ENCODE measurements at places on chromosomes 5 and 9.
A peak's percentile ranks its signal among the peaks of the same experiment; 100 is the strongest.

- DNase-seq = no peak
Observed at GRCh38 chr5:56685503-56686217, 129.7 kb upstream of the MAP3K1 start.

DNA sequence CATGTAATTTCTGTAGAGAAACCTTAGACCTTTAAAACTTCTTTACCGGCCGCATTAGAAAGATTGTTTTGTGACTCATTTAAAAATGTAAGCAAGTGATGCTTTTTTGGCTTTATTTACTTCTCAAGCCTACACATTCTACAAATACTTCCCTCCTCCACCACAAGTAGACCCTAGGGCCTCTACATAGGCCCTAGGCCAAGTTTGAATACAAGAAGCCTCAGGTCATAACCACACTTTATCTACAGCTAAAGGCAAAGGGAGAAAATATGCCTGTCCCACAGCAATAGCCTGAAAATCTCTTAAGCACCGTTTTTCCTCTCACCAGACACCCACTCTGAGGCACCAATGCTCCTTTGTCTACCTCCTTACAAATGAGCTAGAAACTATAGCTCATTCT is 53.9 kb downstream of the CSNK1A1 start:
- DNase-seq = no peak

DNA sequence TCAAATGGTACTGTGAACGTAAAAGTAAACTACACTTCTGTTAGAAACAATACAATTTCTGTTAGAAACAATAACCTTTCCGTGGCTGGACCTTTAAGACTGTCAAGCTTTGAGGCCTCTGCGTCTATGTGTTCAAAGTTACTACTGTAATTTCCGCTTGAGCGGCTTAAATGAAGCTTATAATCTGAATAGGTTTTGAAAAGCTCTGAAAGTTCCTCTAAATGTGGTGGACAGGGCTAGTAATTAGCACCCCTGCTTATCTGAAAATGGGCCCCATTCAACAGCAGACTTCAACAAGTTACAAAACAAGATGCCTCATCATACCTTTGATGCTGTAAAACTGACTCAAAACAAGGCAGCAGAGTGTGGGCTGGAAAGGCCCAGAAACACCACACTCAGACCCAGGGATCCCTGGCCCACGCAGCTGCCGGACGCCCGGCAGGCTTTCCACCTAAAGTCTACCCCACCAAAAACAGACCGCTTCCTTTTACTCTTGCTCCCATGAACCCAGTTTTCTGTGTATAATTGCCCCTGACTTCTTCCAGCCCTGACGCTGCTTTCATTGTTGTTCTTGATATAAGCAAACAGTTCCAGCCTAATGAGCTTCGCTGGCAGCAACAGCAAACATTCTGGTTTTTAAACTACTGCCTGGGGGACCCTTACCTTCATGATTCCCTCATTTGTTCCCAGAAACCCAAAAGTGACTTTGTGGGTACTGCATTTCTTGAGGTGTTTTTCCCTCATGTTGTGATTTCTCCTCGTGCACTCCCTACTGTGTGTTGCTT is 66.7 kb downstream of the TLE1 start:
- no peak for DNase-seq

DNA sequence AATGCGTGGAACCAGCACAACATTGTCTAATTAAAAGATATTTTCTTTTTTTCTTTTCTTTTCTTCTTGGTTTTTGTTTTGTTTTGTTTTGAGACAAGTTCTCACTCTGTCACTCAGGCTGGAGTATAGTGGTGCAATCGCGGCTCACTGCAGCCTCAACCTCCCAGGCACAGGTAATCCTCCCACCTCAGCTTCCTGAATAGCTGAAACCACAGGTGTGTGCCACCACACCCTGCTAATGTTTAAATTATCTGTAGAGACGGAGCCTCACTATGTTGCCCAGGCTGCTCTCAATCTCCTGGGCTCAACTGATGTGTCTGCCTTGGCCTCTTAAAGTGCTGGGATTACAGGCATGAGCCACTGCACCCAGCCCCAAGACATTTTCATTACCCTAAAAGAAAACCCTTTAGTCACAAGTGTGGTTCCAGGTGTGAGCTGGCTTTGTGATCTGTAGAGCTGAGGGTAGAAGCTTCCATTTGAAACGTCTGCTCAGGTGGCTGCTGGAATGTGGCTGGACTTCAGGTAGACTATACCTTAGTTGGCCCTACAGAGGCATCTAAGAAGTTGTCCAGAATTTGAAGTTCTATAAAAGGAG is 19.1 kb upstream of the NEK6 start:
- no peak for DNase-seq

DNA sequence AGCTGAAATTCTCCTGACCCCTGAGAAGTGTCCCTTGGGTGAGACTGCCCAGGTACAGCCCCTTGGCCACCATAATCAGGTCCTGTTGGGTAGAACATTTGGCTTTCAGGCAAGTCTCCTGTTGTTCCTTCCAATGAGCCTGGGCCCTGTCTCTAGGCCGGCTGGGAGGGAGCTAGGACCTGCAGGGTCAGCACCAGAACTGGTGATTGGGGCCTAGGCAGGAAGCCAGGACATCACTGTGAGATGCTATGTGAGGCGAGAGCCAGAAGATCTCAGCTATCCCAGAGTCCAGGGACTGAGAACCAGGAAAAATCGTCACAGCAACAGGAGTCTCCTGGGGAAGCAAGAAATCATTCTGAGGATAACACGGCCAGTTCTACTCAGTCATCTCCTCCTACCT is 51.5 kb downstream of the PCDH1 start:
- no peak for DNase-seq

- no peak for DNase-seq
Observed at GRCh38 chr9:124878021-124878420, 16.1 kb downstream of the ARPC5L start.

DNA sequence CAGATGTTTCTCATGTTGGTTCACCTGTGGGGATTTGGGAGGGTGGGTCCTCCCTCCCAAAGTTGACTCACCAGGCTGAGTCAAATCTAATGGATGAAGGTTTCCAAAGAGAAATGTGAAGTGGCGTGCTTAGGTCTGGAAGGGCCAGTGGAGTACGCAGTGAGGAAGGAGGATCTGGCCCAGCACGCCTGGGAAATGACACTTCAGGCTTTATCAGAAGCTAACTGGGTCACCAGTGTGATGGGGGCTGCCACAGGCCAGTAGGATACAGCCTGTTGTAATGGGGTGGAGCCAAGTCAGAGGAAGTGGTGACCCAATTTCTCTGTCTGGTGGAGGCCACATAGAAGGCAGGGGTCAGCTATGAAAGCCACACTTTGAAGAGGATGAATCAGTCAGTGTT is 18.0 kb downstream of the POLR1E start:
- no peak for DNase-seq

DNA sequence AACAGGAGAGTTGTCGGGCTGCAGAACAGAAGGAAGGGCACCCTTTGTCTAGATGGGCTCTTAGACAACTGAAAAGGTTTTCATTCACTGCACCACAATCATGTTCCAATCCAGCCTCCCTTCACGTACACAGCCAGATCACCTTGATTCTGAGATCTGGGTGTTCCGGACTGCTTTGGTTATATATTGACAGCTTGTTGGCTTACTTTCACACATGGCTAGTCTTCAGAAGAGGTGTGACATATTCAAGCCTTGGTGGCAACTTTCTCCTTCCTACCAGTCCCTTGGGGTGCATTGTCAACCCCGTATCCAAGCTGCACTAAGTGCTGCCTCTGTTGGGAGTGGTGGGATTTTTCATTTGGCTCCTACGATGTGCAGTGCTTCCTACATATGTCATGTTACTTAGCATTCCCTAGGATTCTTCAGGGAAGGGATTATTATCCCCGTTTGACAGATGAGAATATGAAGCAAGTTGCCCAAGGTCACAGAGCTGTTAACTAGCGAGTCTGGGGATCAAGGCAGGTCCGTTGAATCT is 100.6 kb downstream of the LIFR start:
- DNase-seq = no peak

- DNase-seq = no peak
Observed at GRCh38 chr9:119941091-119941490, 571.9 kb upstream of the BRINP1 start.

GRCh38 chr5:124519396-124519795 is 227.0 kb downstream of the ZNF608 start:
- no peak for DNase-seq

DNA sequence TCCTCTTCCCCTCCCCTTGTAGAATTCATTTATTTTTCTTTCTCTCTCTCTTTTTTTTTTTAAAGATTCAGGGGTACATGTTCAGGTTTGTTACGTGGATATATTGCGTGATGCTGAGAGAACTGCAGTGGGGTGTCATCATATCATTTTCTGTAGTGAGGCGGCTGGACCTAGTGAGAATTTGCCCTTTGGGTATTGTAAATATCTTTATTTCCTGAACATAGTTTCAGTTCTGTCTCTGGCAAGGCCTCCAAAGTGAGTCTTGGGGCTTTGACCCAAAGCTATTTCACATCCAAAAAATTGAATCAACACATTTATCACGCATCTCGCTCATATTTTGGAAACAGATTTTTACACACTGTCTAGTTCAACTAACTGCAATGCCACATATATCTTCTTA is 25.4 kb upstream of the MYOT start:
- DNase-seq = no peak

- peak; percentile 36 for DNase-seq
Observed at GRCh38 chr5:81852291-81853029, 101.6 kb upstream of the SSBP2 start.

DNA sequence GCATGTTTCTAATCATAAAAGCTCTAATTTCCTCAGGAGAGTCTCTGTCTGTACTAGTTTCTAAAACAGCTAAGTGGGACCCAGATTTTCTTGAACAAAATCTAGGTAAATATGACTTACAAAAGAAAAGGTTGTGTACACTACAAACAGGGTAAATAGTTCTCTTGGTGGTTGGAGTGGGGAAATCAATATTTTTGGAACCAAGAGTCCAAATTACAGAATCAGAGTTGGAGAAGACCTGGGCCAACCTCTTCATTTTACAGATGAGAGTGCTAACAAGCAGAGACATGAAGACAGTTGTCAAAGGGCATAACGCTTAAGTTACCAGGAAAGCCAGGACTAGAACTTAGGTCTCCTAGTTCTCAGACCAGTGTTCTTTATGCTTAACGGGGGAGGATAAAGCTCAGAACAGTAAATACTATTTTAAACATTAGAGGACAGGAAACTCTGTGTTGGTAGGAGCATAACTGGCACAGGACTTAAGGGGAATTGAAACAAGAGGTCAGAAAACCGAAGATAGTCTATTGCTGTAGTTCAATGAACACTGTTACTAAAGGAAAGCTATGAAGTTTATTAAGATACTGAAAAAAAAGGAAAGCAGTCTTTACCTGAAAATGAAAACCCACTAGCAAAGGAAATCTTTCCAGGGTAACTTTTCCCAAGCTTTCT is 9.3 kb upstream of the GOLGA1 start:
- no peak for DNase-seq

GRCh38 chr5:174221946-174222345 is 176.4 kb downstream of the NSG2 start:
- no peak for DNase-seq
